ENCODE measurements at places on chromosomes 7 and 10.

- DNase-seq, result peak; percentile 69
Observed at GRCh38 chr7:130758429-130759056, 24.5 kb upstream of the KLF14 start.

DNA sequence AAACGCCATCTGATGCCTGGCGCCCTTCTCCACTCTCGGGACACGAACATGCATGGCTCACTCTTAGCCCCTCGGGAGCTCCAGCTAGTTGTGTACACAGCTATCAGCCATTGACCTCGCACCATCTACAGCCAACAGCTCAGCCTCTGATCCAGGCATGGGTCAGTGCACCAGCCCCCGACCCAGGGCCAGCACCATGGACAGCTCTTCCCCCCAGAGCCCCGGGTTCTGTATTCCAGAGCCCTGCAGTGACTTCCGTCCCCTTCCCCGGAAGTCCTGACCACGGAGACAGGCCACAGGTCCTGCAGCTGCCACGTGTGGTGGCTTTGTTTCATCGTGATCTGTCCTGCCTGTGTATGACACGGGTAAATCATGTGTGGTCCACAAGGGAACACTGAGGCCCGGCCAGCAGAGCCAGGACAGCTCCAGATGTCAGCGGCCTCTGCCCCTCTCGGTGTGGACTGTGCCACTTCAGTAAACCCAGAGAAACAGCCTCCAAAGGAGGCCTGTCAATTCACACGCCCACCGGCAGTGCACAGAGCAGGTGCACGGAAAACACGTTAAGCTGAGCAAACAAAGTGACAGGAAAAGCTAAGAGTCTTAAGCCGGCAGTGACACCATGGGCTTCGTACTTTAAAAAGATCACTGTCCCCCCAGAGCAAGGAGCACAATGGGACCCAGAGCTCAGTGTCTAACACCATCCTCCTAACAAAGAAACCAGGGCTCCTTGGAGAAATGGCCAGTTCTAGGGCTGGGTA lies 13.0 kb downstream of the STK32C start:
- DNase-seq, result no peak

DNA sequence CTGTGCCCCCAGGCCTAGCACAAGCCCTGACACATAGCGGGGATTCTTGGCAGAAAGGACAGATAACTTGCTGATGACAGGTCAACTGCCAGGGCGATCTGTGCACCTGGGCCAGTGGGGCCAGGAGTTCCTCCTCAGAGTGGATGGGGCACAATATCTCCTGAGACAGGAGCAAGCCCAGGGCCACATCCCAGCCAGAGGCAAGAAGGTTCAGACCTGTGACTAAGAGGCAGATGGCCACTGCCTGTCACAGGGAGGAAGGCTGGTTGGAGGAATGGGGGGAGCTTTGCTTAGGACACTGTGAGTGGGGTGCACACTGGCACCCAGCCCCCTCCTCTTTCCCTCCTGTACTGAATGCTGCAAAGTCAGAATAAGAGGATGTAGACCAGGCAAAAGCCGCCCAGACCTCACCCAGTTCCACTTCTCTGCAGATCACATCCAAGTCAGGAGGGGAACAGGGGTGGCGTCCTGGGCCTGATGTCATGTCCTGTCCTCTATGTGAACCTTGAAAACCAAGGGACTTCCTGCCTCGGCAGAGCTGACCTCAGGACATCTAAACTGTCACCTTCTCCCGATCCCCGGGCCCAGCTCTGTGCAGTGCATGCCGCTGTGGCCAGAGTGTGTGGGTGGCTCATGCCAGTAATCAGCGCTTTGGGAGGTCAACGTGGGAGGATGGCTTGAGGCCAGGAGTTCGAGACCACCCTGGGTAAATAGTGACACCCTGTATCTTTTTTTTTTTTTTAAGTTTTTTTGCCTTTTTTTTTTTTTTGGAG lies 1.3 kb downstream of the GUSB start:
- DNase-seq, result no peak

DNA sequence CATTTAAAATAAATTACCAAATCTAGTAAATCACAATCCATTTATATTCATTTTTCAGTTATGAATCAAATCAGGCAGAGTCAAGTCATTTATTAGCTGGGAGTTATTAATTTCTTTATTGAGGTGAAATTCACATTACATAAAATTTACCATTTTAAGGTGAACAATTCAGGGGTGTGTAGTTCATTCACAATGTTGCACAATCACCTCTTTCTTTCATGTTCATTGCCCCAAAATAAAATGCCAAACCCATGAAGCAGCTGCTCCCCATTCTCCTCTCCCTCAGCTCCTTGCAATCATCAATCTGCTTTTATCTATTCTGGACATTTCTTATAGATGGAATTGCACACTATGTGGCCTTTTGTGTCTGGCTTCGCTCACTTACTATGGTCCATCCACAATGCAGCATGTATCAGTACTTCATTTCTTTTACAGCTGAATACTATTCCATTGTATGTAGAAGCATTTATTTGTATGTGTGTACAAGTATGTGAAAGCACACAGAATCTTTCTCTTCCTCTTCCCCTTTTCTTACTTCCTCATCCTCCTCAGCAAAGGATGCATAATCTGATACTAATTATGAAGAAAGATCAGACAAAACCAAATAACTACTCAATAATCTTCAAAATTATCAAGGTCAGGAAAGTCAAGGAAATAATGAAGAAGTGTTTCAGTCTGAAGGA lies 60.6 kb downstream of the LMBR1 start:
- no peak for DNase-seq

DNA sequence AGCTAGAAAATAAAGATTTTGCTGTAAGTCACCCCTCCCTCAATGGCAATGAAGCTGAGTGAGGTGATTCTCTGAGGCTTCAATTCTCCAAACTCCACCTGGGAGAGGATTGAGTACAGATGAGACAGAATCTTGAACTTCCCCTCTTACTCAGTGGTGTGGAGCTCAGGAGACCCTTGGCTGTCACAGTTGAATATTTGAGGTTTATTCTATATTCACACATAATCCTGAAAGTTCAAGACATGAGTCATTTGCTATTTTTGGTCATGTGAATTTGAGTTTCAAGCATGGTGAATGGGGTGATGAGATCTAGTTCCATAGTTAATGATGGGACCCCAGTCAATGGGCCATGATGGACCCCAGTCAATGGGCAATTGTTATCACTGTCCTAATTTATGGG lies 13.9 kb upstream of the TECTB start:
- DNase-seq, result no peak

GRCh38 chr10:32114508-32114907 lies 58.3 kb upstream of the KIF5B start:
- no peak for DNase-seq

GRCh38 chr7:69531050-69531449 lies 67.2 kb upstream of the AUTS2 start:
- no peak for DNase-seq

DNA sequence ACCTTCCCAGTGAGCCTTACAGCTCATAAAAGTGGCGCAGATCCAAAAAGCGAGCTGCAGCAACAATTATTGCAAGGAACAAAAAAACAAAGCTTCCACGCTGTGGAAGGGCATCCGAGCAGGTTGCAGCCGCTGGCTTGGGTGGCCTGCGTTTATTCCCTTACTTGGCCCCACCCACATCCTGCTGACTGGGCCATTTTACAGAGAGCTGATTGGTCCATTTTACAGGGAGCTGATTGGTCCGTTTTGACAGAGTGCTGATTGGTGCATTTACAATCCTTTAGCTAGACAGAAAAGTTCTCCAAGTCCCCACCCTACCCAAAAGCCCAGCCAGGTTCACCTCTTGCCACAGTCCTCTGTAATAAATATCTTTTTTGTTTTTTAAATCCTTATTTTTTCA lies 85.1 kb downstream of the ADCYAP1R1 start:
- no peak for DNase-seq

- no peak for DNase-seq
Observed at GRCh38 chr10:99682032-99682431, 22.7 kb downstream of the ENTPD7 start.

GRCh38 chr7:158469396-158470051 lies 118.1 kb downstream of the PTPRN2 start:
- no peak for DNase-seq

GRCh38 chr7:12028508-12028907 lies 182.6 kb upstream of the TMEM106B start:
- DNase-seq, result no peak

GRCh38 chr10:110610308-110610774 lies 33.8 kb upstream of the RBM20 start:
- peak; percentile 67 for DNase-seq

GRCh38 chr10:132419538-132420468 lies 22.8 kb downstream of the PWWP2B start:
- no peak for DNase-seq

GRCh38 chr10:118592675-118593330 lies 2.6 kb downstream of the PRLHR start:
- peak; percentile 93 for DNase-seq

DNA sequence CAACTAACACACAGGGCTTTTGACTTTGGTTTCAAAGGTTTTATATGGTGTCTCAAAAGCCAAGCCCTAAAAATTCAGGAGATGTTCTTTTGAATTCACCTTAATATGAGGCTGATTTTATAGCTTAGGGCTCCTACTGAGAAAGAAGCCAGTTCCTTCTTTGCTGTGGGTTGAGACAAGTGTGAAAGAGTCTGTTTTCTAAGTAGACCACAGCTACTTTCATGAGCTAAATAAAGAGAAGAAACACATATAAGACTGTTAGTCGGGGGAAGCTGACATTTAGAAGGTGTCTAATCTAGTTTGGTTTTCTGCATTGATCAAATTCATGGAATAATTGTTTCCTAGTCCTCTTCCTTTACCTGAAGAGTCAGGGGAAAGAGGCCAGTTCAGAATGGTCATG lies 332.1 kb upstream of the CELF2 start:
- no peak for DNase-seq

- DNase-seq, result no peak
Observed at GRCh38 chr7:130383187-130383980, 3.1 kb downstream of the CPA1 start.

DNA sequence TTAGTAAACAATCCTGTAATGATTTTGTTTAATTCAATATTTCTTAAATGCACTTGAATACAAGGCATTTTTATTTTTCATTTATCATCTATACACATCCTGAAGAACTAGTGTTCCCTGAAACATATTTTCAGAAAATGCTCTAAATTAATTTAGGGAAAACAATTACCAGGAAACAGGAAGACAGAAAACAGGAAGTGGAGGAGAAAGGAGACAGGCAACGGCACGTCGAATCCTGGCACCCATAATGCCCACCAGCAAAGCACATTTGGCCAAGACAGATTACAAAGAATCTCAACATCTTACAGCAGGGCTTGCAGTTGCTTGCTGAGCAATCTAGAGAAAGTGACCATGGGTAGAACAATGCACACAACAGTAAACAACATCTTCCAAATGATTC lies 571.1 kb downstream of the GRID1 start:
- no peak for DNase-seq

DNA sequence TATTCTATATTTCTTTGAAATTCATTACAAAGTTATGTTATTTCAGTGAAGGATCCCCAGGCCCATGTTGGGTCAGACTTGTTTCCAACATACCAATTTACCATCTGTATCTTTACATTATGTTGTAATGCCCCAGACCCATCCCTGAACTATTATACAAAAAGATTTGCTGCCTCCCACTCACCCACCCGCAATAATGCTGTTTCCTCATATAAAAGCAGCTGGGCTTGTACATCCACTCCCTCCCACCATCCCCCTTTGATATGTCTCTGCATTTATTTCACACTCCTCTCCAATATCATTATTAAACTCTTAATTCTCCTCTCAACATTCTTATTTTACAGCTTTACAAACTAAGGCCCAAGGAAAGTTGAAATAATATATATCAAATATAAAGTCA lies 153.7 kb downstream of the DOCK4 start:
- no peak for DNase-seq

GRCh38 chr7:142884286-142884640 lies 1.3 kb downstream of the TRPV6 start:
- DNase-seq, result no peak

DNA sequence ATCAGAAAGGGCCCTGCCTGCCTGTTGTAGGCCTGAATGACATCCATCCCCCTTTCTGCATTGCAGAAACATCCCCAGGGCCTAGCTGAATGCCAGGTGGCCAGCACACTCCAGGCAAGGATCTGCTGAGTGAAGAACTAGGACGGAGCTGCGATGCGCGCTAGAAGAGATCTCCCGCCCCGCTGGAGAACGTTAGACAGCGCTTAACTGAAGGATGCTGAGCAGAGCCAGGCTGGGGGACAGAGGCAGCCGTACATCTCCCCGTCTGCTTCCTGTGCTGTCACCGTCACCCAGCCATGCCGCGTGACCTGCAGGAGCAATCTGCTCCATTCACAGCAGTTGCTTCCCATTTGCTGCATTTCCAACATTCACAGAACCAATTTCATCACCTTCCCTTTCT lies 73.3 kb downstream of the FAM53B start:
- DNase-seq, result no peak

Measured in NCI-H1105 treated with DMSO at 0.1 percent for 48 hours (cell line).